GM23338 (cell line): ENCODE measurements at places on chromosomes 12 and 14. TPM values are rescaled to one million over a fixed set of nuclear protein-coding genes. Genes with fewer than 3 reads are reported as not detected.

DNA sequence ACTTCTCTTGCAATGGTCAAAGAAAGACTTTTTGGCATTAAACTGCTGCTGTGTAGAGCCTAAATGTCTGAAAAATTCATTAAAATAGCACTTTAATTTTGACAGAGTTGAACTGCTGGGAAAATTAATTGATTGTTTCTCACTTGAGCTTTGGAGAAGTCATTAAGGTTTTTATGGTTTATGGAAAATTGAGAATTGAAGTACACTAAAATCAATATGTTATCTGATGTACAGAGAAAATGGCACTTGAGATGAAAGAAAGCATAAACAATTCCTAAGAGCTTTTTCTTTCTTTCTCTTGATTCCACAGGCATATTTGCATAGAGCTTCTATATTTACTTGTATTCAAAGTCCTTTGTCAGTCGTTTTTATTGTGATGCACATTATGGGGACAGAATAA is 188.5 kb upstream of the CAND1 start:
- H3K27ac ChIP-seq, result no peak overlapping the region
- H3K36me3 ChIP-seq, result no peaks in the 10 kb centered on the region
- DNase-seq, result no peak
- peaks cover 24% of the 10 kb centered on the region for H3K4me1 ChIP-seq
- no peaks in the 10 kb centered on the region for H3K27me3 ChIP-seq

- no peak overlapping the region for H3K27ac ChIP-seq
- H3K36me3 ChIP-seq, result no peaks in the 10 kb centered on the region
- no peak for DNase-seq
- H3K4me3 ChIP-seq, result no peak overlapping the region
Observed at GRCh38 chr14:60058087-60058486, 33.6 kb upstream of the PCNX4 start.

- no peaks in the 10 kb centered on the region for H3K36me3 ChIP-seq
- H3K27me3 ChIP-seq, result no peaks in the 10 kb centered on the region
- DNase-seq, result no peak
- no peaks in the 10 kb centered on the region for H3K4me1 ChIP-seq
Observed at GRCh38 chr12:15851919-15852318, 30.3 kb upstream of the STRAP start.

GRCh38 chr12:20596061-20596460 is 99.1 kb upstream of the SLCO1C1 start:
- no peaks in the 10 kb centered on the region for H3K27me3 ChIP-seq
- H3K36me3 ChIP-seq, result no peaks in the 10 kb centered on the region
- no peak for DNase-seq
- no peak overlapping the region for H3K27ac ChIP-seq
- H3K4me3 ChIP-seq, result no peak overlapping the region
- no peaks in the 10 kb centered on the region for H3K4me1 ChIP-seq

DNA sequence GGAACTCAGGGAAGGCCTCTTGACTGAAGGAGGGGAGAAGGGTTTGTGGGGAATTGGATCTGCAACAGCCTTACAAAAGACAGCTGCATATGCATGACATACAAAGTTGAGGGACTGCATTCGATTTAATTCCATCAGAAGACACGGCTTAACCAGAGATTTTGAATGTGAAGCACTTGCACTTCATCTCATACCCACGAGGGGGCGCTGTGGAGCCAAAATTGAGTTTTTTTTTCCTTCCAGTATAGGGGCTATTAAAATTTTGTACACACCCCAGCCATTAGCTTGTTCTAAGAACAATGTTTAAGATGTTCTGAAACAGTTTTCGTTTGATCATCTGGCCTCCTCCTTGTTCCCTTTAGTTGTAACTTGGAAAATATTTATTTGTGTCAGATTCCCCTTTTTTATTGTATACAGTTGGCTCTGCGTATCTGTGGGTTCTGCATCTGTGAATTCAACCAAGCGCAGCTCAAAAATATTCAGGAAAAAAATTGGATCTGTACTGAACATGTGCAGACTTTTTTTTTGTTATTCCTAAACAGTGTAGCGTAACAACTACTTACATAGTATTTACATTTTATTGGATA is 1.6 kb downstream of the SUDS3 start:
- H3K36me3 ChIP-seq, result peaks cover 23% of the 10 kb centered on the region
- peak overlapping the region; percentile 79 for H3K4me3 ChIP-seq
- peak; percentile 48 for DNase-seq

SLCO1C1 gene
- total RNA-seq, result 1.6 TPM in 1 of 2 replicates, not detected in the other

GRCh38 chr12:46524778-46525177 is 152.2 kb upstream of the SLC38A2 start:
- H3K36me3 ChIP-seq, result no peaks in the 10 kb centered on the region
- H3K4me3 ChIP-seq, result no peak overlapping the region
- DNase-seq, result peak; percentile 21
- no peaks in the 10 kb centered on the region for H3K27me3 ChIP-seq
- H3K4me1 ChIP-seq, result no peaks in the 10 kb centered on the region

A2M gene
- not detected in 2 replicates for total RNA-seq

COX8C gene
- total RNA-seq, result not detected in 2 replicates

PPP1CC gene
- total RNA-seq, result 501 and 577 TPM in 2 replicates

DNA sequence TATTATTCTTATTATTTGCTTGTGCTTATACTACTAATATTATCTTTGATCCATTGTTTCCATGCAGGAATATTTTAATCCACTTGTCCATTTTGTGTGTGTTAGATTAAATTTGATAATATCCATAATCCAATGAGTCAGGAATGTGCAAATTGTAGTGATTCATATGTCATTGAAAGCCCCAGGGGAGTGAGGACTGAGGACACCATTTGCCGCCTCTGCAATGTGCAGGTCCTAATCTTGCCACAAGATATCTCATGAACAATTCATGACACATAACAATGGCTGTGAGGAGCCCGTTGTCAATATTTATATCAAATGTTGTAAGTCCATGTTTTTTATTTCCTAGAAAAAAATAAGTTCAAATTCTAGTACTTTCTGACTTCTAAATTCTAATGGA is 250.5 kb downstream of the ZFP36L1 start:
- H3K4me3 ChIP-seq, result no peak overlapping the region
- H3K27me3 ChIP-seq, result no peaks in the 10 kb centered on the region

GALNT16 gene
- 2.9 and 5.3 TPM in 2 replicates for total RNA-seq

DNA sequence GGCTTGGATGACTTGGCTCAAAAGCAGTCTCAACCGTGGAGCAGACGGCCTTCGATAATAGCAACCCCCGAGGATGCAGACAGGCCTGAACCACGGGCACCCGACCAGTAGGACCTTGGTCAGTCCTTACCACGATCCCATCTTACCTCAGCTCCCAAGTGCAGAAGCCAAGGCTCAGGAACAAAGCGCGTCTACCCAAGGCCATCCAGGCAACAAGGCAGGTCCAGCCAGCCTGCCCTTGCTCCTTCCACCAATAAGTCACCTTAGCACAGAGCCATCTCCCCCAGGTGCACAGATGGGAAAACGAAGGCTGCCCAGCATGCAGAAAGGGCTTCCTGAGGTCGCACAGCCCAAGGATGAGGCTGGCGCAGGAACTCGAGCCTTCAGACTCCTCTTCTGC is 77.3 kb downstream of the BCL11B start:
- peaks cover 31% of the 10 kb centered on the region for H3K4me1 ChIP-seq
- H3K36me3 ChIP-seq, result no peaks in the 10 kb centered on the region
- H3K27ac ChIP-seq, result no peak overlapping the region
- no peak overlapping the region for H3K4me3 ChIP-seq
- no peaks in the 10 kb centered on the region for H3K27me3 ChIP-seq

DNA sequence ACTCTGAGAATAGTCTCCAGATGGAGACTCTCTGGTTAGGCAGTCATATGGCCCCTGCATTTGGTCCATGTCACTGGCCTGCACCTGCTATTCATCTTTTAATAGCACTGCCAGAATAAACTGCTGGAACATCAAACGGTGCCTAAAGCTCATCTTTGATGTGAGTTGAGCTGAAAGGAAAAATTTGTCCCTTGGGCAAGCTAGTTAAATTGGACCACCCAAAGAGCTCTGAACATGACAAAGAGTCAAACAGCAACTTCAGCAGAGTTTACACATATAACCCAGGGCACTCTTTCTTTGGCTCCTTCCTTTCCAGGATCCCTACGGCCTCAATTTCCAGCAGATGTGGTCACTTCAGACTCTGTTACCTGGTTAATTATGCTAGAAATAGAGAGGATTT is 269.9 kb downstream of the RPL10L start:
- no peaks in the 10 kb centered on the region for H3K36me3 ChIP-seq
- no peaks in the 10 kb centered on the region for H3K27me3 ChIP-seq
- no peak overlapping the region for H3K4me3 ChIP-seq
- DNase-seq, result peak; percentile 69
- no peak overlapping the region for H3K27ac ChIP-seq

DNA sequence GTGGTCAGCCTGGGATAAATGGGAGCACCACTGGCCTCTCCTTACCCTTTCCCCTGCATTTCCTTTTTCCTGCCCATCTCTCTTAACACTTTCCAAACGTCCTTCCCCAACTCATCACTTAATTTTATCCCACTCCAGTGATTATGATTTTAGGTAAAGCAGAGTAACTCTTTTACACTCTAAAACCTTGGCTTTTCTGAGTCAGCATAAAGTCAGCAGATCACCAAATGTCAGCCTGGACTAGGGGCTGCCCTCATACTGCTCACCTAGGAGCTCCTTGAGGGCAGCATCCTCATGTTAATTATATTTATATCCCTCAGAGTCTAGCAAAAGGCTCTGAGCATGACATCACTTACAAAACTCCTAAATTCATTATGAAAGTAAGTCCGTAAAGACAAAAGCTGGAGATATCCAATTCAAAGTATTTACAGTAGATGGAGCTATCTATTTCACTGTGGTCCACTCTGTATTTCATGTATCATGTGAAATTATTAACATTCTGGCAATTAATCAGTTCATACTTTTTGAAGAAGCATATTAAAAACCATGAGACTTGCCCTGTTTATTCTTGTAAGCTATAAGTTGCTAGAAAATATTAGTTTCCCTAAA is 17.0 kb upstream of the DICER1 start:
- no peaks in the 10 kb centered on the region for H3K36me3 ChIP-seq
- H3K4me1 ChIP-seq, result no peaks in the 10 kb centered on the region
- H3K4me3 ChIP-seq, result no peak overlapping the region
- no peak for DNase-seq
- H3K27me3 ChIP-seq, result no peaks in the 10 kb centered on the region

GRCh38 chr12:48780381-48781025 is 8.4 kb downstream of the ADCY6 start:
- peaks cover 9% of the 10 kb centered on the region for H3K4me1 ChIP-seq
- H3K27me3 ChIP-seq, result no peaks in the 10 kb centered on the region
- DNase-seq, result no peak
- H3K36me3 ChIP-seq, result no peaks in the 10 kb centered on the region
- no peak overlapping the region for H3K4me3 ChIP-seq

TRIM9 gene
- 6.2 and 8.4 TPM in 2 replicates for total RNA-seq

GRCh38 chr14:61484826-61485584 is 163.6 kb downstream of the PRKCH start:
- no peaks in the 10 kb centered on the region for H3K4me1 ChIP-seq
- H3K36me3 ChIP-seq, result no peaks in the 10 kb centered on the region
- H3K27me3 ChIP-seq, result no peaks in the 10 kb centered on the region
- DNase-seq, result no peak

CMKLR1 gene
- total RNA-seq, result 1.6 and 2.6 TPM in 2 replicates

ARID4A gene
- total RNA-seq, result 9.1 and 14.1 TPM in 2 replicates

DNA sequence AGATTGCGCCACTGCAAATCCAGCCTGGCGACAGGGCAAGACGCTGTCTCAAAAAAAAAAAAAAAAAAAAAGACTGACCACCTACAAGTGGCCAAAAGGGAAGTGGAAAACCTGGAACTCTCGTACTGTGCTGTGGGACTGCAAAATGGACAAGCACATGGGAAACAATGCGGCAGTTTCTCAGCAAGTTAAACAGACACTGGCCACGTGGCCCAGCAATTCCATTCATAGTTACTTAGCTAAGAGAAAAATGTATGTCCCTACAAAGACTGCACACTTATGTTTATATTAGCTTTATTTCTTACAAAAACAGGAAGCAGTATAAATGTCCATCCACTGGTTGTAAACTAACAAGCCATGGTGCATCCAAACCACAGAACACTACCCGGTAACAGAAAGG is 5.6 kb downstream of the CHFR start:
- DNase-seq, result no peak
- H3K4me3 ChIP-seq, result no peak overlapping the region
- 0 out of 2 replicates have a peak, but pooled peaks cover 4% of the 10 kb centered on the region for H3K36me3 ChIP-seq
- H3K27me3 ChIP-seq, result no peaks in the 10 kb centered on the region
- H3K4me1 ChIP-seq, result no peaks in the 10 kb centered on the region

GRCh38 chr12:119391673-119392072 is 57.1 kb downstream of the CCDC60 start:
- peaks cover 34% of the 10 kb centered on the region for H3K4me1 ChIP-seq
- no peaks in the 10 kb centered on the region for H3K27me3 ChIP-seq
- H3K27ac ChIP-seq, result no peak overlapping the region

DNA sequence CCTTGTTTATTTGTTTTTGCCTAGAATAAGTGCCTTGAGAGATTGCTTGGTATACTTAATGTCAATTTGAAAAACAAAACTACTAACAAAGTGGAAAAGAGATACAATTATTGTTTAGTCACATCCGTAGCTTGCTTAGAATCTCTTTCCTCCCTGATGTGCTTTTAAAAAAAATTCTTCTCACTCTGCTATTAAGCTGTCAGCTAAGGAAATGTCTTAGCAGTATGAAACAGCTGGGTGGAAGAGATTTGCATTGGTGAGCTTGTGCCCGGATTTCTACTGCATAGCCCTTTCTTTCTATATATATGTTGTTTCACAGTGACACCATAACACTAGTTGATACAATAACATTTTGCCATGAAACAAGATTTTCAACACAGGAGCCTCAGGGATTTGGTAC is 229.4 kb upstream of the RGS6 start:
- H3K27me3 ChIP-seq, result no peaks in the 10 kb centered on the region
- H3K4me1 ChIP-seq, result no peaks in the 10 kb centered on the region; the same call in 1 of the 2 replicates
- no peaks in the 10 kb centered on the region for H3K36me3 ChIP-seq

CIROP gene
- not detected in 2 replicates for total RNA-seq

- no peaks in the 10 kb centered on the region for H3K4me1 ChIP-seq
- H3K4me3 ChIP-seq, result no peak overlapping the region
- no peak overlapping the region for H3K27ac ChIP-seq
- H3K36me3 ChIP-seq, result no peaks in the 10 kb centered on the region; the same call in none of the 2 replicates
- H3K27me3 ChIP-seq, result no peaks in the 10 kb centered on the region
Observed at GRCh38 chr12:117033382-117034221, 65.6 kb downstream of the TESC start.

FOS gene
- 39.7 and 47.3 TPM in 2 replicates for total RNA-seq

DNA sequence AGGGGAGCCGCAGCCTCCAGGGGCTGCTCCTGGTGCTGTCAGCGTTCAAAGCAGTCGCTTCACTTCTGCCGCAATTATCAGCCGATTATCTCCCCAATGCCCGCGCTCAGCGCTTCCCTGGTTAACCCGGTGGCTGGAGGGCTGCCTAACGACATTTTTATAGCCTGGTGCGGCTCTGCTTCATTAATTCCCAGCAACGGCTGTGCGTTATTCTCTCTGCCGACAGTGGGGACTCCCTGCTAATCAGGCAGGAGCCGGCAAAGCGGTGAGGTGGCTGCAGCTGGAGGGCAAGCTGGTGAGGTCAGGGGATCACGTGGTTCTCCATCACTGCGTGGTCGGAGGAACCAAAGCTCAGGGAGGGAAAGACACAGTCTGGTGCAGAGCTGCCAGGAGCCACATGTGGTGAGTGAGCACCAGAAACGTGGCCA is 62.9 kb downstream of the GLRX5 start:
- peak; percentile 70 for DNase-seq
- H3K27me3 ChIP-seq, result no peaks in the 10 kb centered on the region
- H3K4me3 ChIP-seq, result peak overlapping the region; percentile 49
- H3K36me3 ChIP-seq, result no peaks in the 10 kb centered on the region
- peaks cover 7% of the 10 kb centered on the region for H3K4me1 ChIP-seq

SYNDIG1L gene
- 1.6 and 2.1 TPM in 2 replicates for total RNA-seq

EML1 gene
- 18.1 and 24.1 TPM in 2 replicates for total RNA-seq

EXOC3L4 gene
- total RNA-seq, result not detected in 2 replicates

GRCh38 chr12:116442946-116443345 is 116.2 kb upstream of the MAP1LC3B2 start:
- no peaks in the 10 kb centered on the region for H3K27me3 ChIP-seq
- H3K4me3 ChIP-seq, result no peak overlapping the region
- H3K4me1 ChIP-seq, result no peaks in the 10 kb centered on the region
- DNase-seq, result no peak

GRCh38 chr12:110349514-110350151 is 53.9 kb downstream of the ANAPC7 start:
- peak overlapping the region; percentile 65; the same call in 1 of the 2 replicates for H3K27ac ChIP-seq
- no peaks in the 10 kb centered on the region for H3K27me3 ChIP-seq
- H3K4me3 ChIP-seq, result no peak overlapping the region
